ENCODE measurements at places on chromosomes 12 and 14. TPM values are rescaled to one million over a fixed set of nuclear protein-coding genes. Genes with fewer than 3 reads are reported as not detected.

Gene RBM25
- polyA plus RNA-seq, result 87.0 TPM

DNA sequence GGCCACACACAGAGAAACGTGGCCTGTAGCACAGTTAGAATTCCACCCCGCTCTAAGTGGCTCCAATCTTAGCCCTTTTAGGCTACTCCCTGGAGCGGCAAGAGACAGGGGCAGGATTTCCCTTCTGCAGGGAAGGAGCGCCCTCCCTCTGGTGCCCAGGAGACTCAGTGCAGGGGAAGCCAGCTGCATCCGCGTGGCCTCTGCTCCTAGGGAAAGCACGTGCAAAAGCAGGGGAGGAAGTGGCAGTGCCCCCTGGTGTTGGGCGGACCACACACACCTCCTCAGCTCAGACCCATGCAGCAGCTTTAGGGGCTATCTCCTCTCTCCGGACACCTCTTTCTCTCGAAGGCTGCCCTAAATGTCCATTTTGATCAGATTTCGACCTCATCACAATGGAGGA, 50.0 kb downstream of the SPRING1 start:
- DNase-seq, result peak; percentile 76

Gene CLEC2A
- not detected for polyA plus RNA-seq

Gene OLR1
- 0.92 TPM for polyA plus RNA-seq

DNA sequence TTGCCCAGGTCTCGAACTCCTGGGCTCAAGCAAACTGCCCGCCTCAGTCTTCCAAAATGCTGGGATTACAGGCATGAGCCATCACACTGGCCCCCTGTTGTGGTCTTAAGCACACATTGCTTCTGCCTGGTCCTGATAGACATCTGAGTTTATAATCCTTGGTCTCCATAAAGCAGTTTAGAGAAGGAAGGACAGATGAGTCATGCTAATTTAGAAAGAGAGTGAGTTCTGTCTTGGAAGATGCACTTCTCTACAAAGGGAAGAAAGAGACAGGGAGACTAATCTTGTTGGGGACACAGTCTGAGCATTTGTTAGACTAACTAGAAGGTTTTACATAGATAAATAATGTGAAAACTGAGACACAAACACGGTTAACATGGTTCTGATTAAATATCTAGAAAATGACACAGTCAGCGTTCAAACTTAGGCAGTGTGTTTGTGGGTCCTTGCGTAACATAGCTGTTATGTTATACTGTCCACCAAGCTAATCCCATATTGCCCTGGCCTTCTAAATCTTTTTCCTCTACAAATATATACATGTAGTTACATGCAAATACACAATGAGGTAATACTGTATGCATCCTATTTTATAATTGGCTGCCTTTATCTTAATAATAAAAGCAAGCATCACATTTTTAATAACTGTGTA, 31.0 kb downstream of the SAMD4A start:
- DNase-seq, result no peak

Gene DDN
- polyA plus RNA-seq, result 0.34 TPM

GRCh38 chr12:9867531-9867930, 1.6 kb downstream of the CLEC2B start:
- DNase-seq, result no peak

Gene TEX22
- 0.26 TPM for polyA plus RNA-seq

- DNase-seq, result no peak
Observed at GRCh38 chr12:120101182-120101581, 15.4 kb downstream of the RAB35 start.

- DNase-seq, result no peak
Observed at GRCh38 chr14:32374155-32374554, 45.1 kb downstream of the AKAP6 start.

Gene ANKS1B
- 0.80 TPM for polyA plus RNA-seq

Gene RBP5
- 0.25 TPM for polyA plus RNA-seq

GRCh38 chr12:109932878-109933503, 32.9 kb downstream of the TCHP start:
- no peak for DNase-seq

GRCh38 chr12:55847033-55847432, 4.3 kb upstream of the MMP19 start:
- DNase-seq, result no peak

DNA sequence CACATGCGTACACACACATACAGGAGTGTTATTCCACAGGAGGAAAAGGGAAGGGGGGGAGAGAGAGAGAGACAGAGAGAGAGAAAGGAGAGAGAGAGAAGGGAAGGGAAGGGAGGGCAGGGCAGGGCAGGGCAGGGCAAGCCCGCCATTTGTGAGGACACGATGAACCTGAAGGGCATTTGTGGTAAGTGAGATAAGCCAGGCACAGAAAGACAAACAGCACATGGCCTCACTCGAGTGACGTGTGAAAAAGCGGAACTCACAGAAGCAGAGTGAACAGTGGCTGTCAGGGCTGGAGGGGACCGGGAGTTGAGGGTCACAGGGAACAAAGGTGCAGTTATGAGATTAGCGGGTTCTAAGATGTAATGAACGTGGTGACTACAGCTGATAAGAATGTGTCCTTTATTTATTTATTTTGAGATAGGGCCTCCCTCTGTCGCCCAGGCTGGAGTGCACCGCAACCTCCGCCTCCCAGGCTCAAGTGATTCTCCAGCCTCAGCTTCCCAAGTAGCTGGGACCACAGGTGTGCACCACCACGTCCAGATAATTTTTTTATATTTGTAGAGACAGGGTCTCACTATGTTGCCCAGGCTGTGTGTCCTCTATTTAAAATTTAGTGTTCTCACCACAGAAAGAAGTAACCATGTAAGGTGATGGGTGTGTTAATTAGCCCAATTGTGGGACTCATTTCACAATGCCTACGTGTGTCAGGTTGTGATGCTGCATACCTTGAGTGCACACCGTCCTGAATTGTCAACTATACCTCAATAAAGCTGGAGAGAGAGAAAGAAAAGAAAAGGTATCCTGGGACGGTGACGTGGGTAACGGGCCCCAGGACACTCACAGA, 18.7 kb upstream of the FBRSL1 start:
- peak; percentile 37 for DNase-seq

Gene RHEBL1
- polyA plus RNA-seq, result 1.8 TPM

DNA sequence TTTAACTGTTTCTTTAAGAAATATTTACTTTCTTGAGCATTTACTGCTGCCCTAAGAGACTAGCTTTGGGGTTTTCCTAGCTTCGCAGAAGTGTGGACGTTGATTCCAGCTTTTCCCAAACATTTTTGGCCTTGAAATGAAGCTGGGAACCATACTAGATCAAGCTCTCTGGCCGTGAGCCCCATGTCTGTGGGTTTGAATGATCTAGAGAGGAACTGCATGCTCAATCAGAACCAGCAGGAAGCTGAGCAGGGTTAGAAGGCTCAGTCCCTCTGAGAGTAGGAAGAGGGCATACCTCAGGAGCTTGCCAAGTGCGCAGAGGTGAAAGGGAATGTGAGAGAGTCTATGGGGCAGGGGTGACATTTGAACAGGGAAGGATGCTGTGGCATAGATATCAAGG, 292.1 kb downstream of the CACNA1C start:
- no peak for DNase-seq

Gene BCL2L14
- not detected for polyA plus RNA-seq

DNA sequence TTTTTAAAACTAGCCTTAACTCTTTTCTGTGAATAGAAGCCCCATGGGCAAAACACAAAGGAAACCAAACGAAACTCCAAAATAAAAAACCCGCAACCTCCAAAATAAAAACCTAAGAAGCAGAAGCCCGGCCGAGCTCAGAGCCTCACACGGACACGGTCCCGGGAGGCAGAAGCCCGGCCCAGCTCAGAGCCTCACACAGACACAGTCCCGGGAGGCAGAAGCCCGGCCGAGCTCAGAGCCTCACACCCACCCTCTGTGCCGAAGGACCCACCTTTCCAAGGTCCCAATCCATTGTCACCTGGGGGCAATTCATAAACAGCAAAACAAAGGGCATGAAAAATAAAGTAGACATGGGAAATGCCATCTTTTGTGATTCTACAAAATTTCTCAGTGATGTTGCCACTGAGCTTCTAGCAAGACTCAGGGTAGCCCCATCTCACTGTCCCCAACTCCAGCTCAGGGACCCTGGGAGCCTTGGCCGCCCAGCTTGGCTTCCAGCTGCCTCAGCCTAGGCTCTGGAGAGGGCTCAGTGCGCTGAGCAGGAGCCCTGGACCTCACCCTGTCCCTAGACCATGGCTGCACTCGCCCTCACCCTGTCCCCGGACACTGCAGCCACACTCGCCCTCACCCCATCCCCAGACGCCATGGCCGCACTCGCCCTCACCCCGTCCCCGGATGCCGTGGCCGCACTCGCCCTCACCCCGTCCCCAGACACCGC, 82.2 kb downstream of the GALNT9 start:
- no peak for DNase-seq

DNA sequence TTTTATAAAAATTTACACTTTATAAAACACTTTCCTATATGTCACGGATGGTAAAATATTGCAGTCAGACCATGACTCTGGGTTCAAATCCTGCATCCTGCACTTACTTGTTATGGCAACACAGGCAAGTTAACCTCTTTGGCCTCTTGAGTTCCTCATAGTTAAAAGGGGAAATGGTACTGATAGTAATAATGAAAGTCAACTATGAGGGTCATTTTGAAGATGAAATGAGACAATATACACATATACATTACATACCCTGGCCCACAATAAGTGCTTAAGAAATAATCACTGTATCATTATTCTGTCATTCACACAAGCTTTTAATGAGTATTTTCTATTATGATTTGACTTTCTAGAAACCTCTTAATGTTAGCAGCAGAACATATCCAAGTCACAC, 64.4 kb downstream of the C12orf42 start:
- no peak for DNase-seq

GRCh38 chr12:106671840-106672239, 89.0 kb downstream of the RFX4 start:
- DNase-seq, result no peak

GRCh38 chr12:98830657-98831056, 185.6 kb downstream of the APAF1 start:
- no peak for DNase-seq

- DNase-seq, result peak; percentile 75
Observed at GRCh38 chr14:103879570-103880347, 32.4 kb upstream of the PPP1R13B start.

DNA sequence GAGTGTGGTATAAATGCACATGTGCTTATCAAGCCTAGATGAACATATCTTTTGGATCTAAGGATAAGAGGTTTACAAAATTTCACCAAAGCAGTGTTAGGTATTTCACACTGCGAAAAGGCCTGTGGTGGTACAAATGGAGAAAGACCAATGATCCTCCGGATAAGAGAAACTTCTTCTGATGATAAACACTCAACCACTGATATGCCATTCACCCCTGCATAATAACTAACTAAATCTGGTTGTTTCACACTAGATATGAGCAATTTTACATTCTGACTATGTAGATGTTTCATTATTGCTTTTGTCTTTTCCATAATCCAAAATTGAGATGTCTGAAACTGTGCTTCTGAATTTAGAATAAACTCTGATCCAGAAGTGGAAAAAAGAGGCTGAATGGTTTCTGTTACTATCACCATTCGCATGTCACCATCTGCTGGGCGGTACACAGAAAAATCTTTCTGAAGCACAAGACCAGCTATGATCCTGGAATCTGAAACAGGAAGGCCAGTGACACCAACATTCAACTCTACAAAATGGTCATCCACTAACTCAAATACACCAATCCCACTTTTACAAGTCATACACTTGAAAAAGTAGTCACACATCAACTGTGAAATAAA, 1.3 kb downstream of the BBS10 start:
- DNase-seq, result peak; percentile 54

DNA sequence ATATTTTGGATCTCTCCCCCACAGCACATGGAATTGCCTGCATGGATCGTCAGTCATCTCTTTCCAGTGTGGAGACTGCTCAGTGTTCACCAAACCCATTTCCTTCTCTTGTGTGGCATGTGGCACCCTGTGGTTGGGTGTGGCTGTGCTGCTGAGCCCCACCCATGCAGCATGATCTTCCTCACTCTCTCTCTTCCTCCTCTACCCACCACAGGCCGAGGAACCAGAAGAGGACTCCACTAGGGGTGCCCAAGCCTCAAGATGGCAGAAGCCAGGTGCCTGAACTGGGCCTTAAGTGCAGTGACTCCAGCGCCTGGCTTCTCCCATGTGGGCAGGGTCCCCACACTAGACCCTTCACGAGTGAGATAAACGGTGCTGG, 66.8 kb upstream of the GPR68 start:
- no peak for DNase-seq

DNA sequence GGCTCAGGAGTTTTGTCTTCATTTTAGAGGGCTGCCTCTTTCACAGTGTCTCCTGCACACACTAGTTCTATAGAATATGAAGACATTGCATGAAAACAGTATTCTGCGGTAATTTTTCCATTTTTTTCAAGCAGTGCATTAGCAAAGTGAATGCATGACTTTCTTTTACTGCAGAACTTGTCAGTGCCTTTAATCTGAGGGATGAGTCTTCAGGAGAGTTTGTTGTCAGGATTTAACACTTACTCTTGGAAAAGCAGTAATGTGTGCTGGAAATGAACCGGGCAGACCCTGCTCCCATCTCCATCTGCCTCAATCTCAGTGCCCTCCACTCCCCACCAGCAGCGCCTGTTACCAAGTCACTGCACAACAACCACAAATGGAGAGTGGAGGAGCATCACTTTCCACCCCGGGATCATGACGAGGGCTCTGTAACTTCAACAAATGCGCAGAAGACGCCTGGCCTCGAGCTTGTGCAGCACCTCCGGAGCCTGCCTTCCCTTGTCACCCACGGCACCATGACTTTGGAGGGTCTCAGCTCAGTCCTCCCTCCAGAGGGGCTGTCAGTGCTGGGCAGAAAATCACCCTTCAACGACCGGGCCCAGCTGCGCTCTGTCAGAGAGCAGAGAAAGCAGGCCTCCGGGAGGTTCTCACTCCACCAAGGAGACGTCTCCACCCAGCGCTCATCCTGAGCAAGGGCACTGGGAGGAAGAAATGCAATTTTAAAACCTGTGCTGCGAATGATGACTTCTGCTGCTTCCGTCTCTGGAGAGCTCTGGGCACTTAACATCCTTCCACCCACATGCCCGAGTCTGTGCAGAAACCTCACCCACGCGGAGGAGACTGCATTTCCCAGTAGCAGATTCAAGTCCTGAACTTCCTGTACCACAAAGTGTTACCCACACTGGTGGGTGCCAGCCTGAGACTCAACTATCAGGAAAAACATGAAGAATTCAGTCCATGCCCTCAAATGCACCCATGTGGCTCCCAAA, 255.7 kb downstream of the ADGRD1 start:
- DNase-seq, result no peak

Gene KCNA1
- polyA plus RNA-seq, result not detected

Gene SYNDIG1L
- not detected for polyA plus RNA-seq

- DNase-seq, result no peak
Observed at GRCh38 chr12:125549836-125550235, 484.6 kb downstream of the AACS start.

GRCh38 chr12:104152685-104153241, 14.8 kb upstream of the NFYB start:
- DNase-seq, result no peak

Gene TCL1B
- not detected for polyA plus RNA-seq

Gene PAPLN
- polyA plus RNA-seq, result 5.0 TPM

Gene GLS2
- 0.44 TPM for polyA plus RNA-seq

GRCh38 chr14:55088356-55088755, 36.9 kb downstream of the MAPK1IP1L start:
- DNase-seq, result no peak

DNA sequence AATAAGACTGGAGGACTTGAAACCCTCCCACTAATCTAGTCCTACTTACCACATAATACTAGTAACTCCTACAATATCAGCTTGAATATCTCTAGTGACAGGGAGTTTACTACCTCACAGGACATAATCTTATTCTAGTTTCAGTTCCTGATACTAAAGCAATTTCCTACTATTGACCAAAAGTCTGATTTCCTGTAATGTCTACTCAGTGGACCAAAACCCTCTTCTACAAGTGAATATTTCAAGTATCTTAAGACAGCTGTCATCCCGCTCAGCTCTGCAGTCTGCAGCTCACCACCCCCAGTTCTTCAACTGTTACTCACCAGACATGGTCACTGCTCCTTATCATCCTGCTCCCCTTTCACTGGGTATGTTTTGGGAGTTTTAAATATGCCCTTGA, 70.8 kb upstream of the TMCC3 start:
- DNase-seq, result no peak

All from A549 (cell line).